T-helper 1 cell (primary cell): ENCODE measurements at places on chromosomes 7 and 10.
A peak's percentile ranks its signal among the peaks of the same experiment; 100 is the strongest.

- DNase-seq, result peak; percentile 10
These were observed 1.0 kb downstream of the ATE1 start for GRCh38 chr10:121926671-121927317.

DNA sequence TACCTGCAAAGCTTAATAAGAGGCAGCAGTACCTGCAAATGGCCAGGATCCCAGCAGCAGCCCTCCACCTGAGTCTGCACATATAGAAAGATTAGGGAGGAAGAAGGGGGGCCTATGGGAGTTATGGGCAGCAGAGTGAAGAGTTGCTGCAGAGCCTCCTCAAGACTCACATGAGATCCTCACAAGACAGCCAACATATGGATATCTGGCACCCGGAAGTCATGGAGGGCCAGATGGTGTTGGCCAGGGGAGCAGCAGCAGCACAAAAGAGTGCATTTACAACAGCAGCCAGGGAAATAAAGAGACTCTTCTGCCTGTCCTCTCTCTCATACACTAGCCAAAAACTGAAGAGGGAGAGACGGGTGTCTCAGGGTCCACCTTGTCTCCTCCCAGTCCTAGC is 4.0 kb upstream of the TAS2R40 start:
- DNase-seq, result no peak

- DNase-seq, result no peak
These were observed 70.4 kb upstream of the FZD8 start for GRCh38 chr10:35712486-35712885.

GRCh38 chr10:98125940-98126631 is 8.4 kb upstream of the R3HCC1L start:
- no peak for DNase-seq

- DNase-seq, result no peak
These were observed 4.1 kb upstream of the ARHGAP22 start for GRCh38 chr10:48608976-48609375.

DNA sequence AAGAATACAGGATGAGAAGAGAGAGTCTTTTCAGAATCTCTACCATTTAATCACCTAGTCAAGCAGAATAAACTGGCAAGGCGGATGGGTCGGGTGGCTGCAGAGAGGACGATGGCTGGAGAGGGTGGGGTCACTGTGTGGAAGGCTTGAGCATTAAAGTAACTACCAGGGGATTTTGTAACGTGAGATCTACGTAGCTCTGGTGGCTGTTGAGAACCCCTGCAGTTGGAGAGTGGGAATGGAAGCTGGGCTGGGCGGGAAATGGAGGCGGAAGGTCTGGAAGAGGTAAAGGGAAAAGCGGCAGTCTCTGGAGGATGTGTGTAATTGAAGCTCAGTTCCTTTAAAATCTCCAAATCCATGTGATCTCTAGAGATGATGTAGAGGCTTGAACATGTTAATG is 135.0 kb downstream of the GATA3 start:
- DNase-seq, result no peak

DNA sequence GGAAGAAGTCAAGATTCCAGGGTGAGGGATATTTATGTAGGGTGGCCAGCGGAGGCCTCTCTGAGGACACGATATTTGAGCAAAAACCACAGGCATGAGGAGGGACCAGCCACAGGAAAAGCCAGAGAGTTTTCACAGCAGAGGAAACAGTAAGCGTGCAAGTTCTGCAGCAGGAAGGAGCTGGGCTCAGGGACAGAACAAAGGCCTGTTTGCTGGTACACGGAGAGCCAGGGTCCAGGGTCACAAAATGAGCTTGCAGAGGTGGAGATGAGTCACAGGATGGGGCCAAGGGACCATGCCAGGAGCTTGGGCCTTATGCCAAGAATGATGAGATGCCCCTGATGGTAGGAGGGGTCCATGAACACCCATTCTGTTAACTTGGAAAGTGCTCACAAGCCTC is 283.5 kb downstream of the PLXNA4 start:
- no peak for DNase-seq

GRCh38 chr7:42843205-42843800 is 68.6 kb downstream of the C7orf25 start:
- no peak for DNase-seq

- no peak for DNase-seq
These were observed 11.2 kb downstream of the GATA3 start for GRCh38 chr10:8065651-8066050.

DNA sequence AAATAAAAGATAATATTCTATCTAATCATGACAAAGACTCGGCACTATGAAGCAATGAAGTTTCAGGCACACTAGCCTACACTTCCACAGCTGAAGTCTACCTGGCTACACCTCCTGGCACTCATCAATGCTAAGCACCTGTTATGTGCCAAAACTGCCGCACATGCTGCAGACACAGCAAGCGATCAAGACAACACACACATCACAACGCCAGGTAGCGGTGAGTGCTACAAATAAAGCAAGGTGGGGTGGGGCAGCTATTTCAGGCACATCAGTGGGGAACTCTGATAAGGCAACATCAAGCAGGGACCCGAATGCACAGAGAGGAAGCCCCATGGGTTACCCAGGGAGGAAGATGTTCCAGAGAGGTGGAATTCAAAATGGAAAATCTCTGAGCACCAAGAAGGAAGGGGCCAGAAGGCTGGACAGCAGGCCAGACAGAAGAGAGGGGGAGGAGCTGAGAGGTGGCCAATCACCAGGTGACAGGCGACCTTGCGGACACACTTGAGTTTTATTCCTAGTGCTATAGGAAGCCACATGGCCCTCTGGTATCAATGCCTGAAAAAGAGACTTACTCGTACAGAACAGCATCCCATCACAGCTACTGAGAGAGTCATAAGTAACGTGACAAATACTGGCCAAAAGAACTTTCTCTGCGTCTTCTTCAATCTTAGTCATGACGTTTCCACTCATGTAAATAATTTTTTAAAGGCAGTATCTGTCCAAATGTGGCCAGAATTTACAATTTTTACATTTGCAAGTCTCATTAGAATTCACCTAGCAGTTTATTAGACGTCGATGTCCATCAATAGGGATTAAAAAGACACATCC is 8.0 kb downstream of the PSAP start:
- no peak for DNase-seq

DNA sequence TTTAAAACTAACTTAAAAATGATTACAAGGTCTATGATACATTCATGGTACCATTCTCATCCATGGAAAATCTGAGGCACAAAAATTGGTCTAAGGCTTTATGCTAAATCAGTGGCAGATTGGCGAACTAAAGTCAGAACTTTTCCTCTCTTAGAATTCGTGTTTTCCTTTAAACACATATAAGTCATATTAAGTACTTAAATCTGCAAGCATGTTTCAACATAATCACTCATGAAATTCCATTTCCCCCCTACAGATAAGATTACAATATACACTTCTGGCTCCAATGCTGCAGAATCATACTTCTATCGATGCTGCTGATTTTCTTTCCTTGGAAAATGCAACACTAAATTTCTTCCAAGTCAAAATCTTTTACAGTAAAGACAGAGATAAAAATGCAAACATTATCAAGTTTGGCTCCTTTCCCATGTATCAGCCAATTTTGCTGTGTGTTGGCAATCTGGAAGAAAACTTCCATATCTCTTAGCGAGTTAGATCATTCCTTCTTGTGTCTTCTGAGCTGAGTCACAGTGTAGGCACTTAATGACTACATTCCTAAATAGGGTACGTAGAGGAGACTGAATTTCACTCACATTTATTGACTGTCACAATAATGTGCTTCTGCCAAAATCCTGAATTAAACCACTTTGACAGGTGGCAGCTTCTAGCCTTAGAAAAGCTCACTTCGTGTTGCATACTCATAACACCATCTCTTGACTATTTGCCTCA is 76.4 kb upstream of the LRRC17 start:
- DNase-seq, result no peak

- DNase-seq, result no peak
These were observed 63.3 kb downstream of the FAM185A start for GRCh38 chr7:102811942-102812678.

GRCh38 chr7:1645476-1645875 is 24.6 kb upstream of the ELFN1 start:
- no peak for DNase-seq

DNA sequence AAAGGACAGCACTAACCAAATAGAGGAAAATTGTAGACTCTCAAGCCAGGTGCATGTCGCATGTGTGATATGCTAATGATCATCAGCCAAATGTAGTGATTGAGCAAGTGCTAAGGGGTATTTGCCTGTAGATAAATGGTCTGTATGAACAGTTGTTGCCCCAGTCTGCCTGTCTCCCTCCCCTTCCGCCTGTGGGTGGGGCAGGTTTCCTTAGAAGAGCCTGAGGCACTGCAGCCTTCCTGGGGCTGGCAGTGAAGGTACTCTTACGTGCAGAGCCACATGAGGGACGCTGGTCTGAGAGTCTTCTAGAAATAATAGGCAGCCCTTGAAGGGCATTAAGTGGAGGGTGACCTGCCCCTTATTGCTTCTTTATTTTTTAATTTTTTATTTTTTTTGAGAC is 152.1 kb downstream of the SNX10 start:
- no peak for DNase-seq

DNA sequence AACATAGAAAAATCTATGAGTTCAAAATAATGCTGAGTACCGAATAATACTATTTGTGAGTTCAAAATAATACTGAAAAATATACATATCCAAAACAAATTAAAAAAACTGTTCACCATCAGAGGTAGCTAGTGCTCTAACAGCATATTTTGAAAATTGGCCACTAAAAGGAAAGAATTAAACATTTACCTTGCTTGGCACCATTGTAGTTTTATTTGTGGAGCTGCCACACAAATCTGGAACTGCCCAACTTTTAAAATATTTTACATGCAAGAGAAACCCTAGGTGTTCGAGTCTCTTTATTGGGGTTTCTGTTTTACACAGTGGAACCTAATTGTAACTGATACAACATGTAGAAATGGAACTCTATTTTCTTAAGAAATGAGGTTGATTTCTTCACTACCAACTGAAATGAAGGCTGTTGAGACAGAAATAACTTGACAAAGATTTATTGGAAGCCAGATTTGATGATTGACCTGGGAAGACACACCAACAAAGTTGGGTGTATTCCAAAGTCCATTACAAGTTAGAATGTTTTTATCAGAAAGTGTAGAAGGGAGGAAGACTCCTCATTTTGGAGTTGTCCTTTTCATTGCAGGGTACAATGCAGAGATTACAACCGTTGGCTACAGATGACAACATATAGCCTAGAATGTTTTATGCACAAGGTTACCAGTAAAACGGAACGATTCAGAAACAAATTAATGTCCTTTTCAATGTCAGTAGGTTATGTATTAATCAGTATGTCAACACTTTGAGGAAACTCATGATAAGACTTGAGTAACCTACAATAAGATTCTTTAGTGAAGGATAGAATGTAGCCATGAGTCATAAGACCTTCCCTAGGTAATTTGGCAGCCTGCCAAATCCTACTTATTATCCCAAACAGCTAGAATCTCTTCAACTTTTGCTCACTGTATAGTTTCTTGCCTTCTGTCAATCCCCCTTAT is 73.8 kb upstream of the PAPSS2 start:
- DNase-seq, result no peak

DNA sequence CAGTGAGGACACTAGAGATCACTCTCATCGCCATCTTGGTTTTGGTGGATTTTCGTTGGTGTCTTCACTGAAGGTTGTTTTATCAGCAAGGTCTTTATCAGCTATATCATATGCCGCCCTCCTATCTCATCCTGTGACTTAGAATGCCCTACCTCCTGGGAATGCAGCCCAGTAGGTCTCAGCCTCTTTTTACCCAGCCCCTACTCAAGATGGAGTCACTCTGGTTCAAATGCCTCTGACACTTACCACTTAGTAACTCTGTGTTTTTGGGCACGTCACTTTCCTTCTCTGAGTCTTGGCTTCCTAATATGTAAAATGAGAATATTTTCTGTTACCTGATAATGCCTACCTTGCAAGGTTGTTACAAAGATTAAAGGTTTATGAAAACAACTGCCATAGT is 37.7 kb downstream of the AGK start:
- no peak for DNase-seq

GRCh38 chr10:1858547-1858946 is 121.2 kb upstream of the ADARB2 start:
- no peak for DNase-seq

- DNase-seq, result no peak
These were observed 73.5 kb downstream of the RTKN2 start for GRCh38 chr10:62194924-62195674.

DNA sequence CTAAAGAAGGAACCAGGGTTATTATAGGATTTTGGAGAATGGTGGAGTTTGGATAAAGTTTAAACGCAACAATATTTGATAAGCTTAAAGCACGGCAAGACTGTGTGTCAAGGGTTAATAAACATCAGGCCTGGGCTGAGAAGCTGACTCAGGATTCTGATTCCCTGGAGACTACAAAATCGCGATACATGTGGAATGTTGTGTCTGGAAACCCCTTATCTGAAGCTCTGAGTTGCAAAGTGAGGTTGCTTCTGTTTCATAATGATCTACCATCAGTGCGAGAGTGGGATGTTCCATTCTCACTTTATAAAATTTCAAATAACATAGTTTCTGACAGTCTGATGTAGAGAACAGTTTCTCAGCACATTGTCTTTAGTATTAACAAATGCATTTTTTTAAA is 7.8 kb downstream of the C1GALT1 start:
- DNase-seq, result no peak

DNA sequence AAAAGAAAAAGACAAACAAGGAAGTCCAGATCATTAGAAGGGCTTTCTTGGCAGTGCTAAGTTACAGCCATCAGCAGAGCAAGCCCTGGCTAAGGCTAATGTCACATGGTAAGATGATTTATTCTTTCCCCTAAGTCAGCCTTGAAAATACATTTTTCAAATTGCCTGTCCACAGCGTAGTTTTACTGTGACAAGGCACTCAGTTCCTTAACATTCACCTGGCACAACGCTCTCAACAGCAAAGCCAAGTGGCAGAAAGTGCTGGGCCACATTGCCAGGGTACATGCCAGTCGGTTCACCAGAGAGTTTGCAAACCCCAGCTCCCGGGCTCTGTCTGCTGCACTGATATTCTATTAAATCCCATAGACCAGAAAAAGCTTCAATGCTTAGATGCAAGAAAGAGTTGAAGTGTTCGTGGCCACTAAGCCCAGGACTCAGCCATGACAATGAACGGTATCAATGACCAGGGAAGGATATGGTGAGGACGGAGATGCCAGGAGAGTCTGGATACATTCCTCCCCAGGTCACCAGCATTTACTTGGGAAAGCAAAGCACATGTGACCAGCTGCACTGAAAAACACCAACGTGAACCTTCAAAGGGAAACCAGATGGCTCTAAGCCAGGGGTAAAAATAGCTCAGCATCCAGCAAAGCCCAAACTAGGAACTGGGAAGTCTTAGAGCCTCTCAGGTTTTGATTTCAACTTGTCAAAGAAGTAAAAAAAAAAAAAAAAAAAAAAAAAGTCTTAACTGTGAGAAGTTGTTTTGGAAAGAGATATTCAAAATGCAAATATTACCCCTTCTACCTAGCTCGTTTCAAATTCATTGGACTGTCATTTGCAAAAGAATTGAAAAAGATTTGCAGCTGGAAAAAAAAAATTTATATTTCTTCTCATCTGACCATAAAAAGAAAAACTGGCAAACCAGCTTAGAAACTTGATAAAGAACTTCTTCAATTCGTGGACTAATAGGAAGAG is 23.9 kb upstream of the MPP7 start:
- no peak for DNase-seq

DNA sequence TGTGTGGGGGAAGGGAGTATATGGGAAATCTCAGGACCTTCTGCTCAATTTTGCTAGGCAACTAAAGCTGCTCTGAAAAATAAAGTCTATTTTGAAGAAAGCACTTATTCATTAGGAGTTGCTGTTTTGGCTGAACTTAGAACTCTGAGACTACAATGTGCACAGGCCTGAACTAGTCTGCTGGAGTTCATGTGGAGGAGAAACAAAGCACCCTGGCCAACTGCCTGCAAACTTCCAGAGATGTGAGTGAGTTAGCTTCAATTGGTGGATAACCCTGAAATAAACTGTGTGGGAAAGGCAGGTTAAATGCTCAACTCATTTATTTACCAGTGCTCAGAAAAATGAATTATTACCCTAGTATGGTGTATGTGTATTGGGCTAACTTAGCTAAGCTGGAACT is 17.3 kb upstream of the FAM241B start:
- no peak for DNase-seq
